A172 (cell line): ENCODE measurements at places on chromosomes 3 and 15. TPM values are rescaled to one million over a fixed set of nuclear protein-coding genes. Genes with fewer than 3 reads are reported as not detected.

The SLC49A4 gene
- total RNA-seq = 44.2 and 49.5 TPM in 2 replicates

The VWA5B2 gene
- 0.36 and 0.72 TPM in 2 replicates for total RNA-seq

The CX3CR1 gene
- total RNA-seq = not detected in 2 replicates

The DPH6 gene
- total RNA-seq = 16.1 and 19.7 TPM in 2 replicates

The GOLGA8M gene
- 0.79 TPM in 1 of 2 replicates, not detected in the other for total RNA-seq

The EFCC1 gene
- 0.22 and 0.29 TPM in 2 replicates for total RNA-seq

The LEKR1 gene
- total RNA-seq = 0.72 and 0.96 TPM in 2 replicates

The EPHB1 gene
- not detected in 2 replicates for total RNA-seq

The FAM227B gene
- 5.9 and 8.6 TPM in 2 replicates for total RNA-seq

The RLBP1 gene
- not detected in 2 replicates for total RNA-seq

The C3orf49 gene
- total RNA-seq = not detected in 2 replicates

The LRRC2 gene
- 0.07 TPM in 1 of 2 replicates, not detected in the other for total RNA-seq

The SAMD7 gene
- total RNA-seq = not detected in 2 replicates

The FBXW12 gene
- total RNA-seq = not detected in 2 replicates

The SLC12A1 gene
- total RNA-seq = not detected in 2 replicates

The DLL4 gene
- total RNA-seq = not detected in 2 replicates
